ENCODE measurements at places on chromosomes 16 and 17.

- no peak for DNase-seq
Measured at GRCh38 chr16:4383591-4384444, 12.2 kb downstream of the VASN start.

DNA sequence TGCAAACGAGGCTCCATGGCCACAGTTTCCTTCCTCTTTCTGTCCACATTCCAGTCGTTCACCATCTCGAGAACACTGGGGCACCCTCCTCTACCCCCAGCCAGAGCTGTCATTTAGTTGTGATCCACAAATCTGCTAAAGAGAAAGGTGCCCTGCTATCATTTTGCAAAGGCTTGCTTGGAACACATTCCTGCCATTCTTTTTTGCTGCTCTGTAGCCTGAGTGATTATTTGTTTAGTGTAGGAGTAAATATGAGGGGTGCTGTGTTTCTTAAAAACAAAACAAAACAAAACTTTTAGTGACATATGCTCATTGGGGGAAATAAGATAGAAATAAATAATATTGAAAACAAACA, 166.7 kb downstream of the PRKCA start:
- no peak for DNase-seq

DNA sequence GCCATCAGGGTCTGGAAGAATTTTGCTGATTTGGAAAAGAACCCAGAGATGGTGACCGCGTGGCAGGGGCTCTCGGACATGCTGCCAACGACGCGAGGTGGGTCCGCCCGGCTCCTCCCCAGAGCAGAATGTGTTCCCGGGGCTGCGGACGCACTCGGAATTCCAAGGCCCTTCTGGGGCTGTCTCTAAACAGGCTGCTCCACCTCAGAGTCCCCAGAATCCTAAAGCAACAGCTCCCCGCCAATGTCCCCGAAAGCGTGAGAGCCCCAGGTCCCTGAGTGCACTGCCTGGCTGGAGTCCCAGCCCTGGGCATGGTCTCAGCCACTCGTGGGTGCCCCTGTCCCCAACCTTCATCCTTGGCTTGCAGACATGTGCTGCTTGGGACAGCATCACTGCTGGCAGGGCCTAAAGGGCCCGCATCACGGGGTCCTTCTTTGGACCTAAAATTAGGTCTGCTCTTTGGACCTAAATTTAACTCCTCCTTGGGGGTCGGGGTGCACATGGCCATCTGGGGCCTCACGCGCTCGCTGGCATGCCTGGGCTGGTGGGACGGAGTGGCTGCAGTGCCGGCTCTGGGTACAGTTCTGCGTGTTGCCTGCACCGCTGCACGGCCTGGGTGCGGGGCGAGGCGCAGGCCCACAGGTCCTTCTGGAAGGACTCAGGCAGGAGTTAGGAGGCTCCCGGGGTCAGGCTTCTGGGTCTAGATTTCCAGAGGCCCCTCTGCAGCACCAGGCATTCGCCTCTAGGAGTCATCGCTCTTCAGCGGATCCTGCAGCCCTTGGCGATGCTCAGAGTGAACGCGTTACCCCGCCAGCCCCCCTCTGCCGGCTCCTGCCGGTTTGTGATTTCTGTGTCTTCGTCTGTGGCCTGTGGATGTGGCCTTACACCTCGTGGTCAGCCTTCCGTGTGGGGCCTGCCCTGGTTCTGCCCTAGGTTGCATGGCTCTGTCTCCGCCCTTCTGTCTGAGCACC, 41.9 kb upstream of the CHMP6 start:
- DNase-seq = no peak

DNA sequence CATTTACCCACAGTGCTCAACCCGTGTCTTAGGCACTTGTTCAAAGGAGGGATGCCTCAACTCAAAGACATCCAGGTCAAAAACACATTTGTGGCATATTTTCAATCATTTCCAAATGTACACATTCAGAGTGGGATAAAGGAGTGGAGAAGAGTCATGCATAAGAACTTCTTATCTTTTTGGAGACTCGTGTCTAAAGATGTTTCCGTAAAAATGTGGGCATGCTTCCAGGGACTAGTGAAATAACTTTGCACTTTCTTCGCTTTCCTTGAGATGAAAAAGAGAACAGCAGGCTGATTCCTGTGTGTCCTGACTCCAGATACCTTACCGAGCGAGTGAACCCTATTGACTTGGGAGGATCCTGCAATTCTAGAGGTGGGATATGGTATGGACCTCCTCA, 256.6 kb upstream of the KCNJ16 start:
- no peak for DNase-seq

GRCh38 chr17:34991606-34992005, 11.3 kb downstream of the LIG3 start:
- no peak for DNase-seq

GRCh38 chr17:9177212-9177611, 155.9 kb downstream of the NTN1 start:
- no peak for DNase-seq

DNA sequence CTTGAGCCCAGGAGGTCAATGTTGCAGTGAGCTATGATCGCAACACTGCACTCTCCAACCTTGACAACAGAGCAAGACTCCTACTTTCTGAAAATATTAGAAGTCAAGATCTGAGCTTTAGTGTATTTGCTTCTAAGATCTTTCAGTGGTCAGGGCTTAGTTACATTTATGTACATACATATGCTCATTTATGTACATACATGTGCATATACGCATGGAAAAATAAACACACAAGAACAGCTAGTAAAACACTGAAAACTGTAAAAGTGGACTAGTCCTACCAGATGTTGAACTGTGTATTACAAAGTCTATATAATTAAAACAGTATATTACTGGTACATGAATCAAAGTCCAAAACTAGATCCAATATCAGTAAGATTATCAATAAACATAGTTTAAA, 28.3 kb downstream of the PTRH2 start:
- DNase-seq = no peak

- no peak for DNase-seq
Measured at GRCh38 chr16:8554881-8555280, 35.4 kb downstream of the TMEM114 start.

GRCh38 chr17:41588126-41588810, 1.6 kb upstream of the KRT14 start:
- DNase-seq = no peak

GRCh38 chr17:37067555-37068111, 118.9 kb downstream of the AATF start:
- DNase-seq = no peak

DNA sequence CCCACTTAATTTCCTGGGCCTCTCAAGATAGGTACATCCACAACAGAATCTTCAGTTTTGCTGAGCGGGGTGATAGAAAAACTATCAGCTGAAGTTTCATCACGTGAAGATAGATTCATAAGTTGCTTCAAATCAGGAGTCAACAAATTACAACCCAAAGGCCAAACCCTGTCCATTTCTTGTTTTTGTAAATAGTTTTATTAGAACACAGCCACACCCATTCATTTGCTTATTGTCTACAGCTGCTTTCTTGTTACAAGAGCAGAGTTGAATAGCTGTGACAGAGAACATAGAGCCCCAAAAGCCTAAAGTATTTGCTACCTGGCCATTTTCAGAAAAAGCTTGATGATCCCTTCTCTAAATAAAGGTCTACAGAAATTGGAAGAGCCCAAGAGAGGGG, 300.1 kb upstream of the CDH5 start:
- DNase-seq = no peak

GRCh38 chr16:14449790-14450480, 180.1 kb downstream of the PARN start:
- DNase-seq = no peak

GRCh38 chr16:89895482-89896250, 22.3 kb downstream of the TCF25 start:
- no peak for DNase-seq

- DNase-seq = no peak
Measured at GRCh38 chr17:19411631-19412030, 599 bp downstream of the RNF112 start.

GRCh38 chr17:75697651-75698291, 23.5 kb upstream of the ITGB4 start:
- DNase-seq = no peak

- no peak for DNase-seq
Measured at GRCh38 chr16:13864689-13865088, 55.3 kb upstream of the ERCC4 start.

DNA sequence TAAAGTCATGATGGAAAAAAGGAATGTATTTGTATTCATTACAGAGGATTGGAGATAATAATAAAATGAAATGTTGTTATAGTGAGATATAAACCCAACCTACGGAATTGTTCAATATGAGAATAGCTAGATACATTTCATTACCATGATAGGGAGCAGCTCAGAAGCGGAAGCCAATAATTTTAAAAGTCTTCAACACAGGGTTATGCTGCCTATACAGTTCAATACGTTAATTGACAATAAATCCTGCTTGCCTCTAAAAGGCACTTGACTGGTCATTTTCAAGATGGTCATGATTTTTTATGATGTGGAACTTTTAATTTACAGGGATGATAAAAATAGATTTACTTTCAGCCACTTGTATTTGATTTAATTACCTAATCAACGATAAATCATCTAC, 506.8 kb downstream of the TMEM114 start:
- no peak for DNase-seq

GRCh38 chr17:64497565-64498035, 746 bp upstream of the POLG2 start:
- DNase-seq = no peak

DNA sequence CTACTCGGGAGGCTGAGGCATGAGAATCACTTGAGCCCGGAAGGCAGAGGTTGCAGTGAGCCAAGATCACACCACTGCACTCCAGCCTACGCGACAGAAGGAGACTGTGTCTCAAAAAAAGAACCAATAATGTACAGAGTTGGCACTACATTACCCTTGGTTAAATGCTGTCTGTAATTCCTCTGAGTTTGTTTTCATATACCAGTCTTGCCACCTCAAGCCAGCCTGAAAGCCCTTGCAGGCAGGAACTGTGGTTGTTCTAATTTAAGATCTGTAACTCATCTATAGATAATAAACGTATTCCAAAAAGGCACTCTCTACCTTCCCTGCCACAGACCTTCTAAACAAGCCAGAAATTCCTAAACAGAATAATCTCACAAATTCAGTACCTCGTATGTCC, 4.3 kb upstream of the KANSL1 start:
- DNase-seq = no peak

GRCh38 chr17:79214940-79215604, 140.4 kb downstream of the ENGASE start:
- peak; percentile 7 for DNase-seq

DNA sequence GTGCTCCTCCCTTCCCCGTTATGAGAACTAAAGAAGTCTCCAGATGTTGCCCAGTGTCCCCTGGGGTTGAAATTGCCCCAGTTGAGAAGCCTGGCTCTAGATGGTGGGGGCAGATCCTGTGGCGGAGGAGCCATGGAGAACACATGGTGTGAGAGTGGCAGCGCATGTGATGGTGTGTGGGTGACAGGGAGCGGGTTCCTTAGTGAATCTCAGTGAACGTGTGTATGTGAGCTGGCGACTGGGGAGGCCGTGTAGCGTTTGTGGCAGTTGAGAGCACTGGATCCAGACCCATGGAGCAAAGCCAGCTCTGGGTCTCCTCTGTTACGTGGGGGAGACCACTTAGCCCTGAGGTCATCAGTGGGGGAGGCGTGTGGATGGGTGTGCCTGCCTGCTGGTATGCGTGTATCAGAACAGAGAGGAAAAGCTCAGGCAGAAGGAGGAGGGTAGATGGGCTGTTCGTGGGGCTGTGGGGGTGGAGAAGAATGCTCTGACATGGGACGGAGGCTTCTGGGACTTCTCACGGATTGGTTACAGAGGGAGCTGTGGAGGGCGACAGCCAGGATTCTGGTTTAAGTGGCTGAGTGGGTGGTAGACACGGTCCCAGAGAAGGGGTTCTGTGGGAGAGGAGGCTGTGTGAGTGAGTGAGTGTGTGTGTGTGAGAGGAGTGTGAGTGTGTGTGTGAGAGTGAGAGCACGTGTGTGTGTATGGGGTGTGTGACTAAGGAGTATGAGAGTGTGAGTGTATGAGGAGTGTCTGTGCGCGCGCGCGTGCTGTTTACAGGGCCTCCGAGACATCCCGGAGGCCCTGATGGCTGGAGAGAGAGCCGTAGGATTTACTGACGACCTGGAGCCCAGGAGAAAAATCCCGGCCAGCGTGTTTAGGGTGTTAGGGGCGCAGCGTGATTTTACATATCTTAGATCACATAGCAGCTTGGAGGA, 193.8 kb downstream of the SNX29 start:
- no peak for DNase-seq

- no peak for DNase-seq
Measured at GRCh38 chr17:10117581-10118001, 80.8 kb downstream of the GAS7 start.

GRCh38 chr16:69243479-69243878, 56.5 kb downstream of the SNTB2 start:
- DNase-seq = no peak

DNA sequence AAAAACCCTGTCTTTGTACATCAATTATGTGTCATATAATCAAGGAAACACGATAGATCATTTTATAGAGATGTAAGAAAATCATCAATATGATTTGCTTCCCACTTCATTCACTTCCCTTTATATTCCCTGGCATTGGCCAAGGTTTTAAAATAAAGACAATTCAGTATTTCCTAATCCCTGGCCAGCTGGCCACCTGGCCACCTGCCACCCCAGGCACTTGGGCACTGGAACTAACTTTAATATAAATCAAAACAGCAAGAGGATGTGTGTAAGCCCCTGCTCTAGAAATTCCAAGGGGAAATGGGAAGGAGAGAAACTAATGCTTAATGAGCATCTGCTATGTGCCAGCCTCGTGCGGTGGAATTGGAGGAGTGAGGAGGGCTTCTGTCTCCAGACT, 58.6 kb upstream of the TOB1 start:
- DNase-seq = no peak

DNA sequence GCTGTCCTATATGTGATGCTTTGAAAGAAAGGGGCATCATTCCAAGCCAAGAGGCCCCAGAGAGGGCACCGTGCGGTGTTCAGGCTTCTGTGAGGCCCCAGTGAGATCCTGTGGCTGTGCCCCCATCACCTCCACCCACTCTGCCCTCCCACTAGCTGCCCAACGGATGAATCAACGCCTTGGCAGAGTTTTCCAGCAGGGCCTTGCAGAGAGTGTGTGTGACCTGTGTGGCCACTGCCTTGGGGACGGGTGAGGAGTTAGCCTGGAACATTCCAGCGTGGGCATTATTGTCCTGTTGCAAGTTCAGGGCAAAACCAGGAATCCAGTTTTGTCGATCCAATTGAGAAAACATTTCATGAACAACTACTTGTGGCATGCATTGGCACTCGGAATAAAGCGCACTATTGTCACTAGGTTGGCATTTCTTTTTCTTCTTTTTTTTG, 53.7 kb downstream of the SF3B3 start:
- DNase-seq = no peak

DNA sequence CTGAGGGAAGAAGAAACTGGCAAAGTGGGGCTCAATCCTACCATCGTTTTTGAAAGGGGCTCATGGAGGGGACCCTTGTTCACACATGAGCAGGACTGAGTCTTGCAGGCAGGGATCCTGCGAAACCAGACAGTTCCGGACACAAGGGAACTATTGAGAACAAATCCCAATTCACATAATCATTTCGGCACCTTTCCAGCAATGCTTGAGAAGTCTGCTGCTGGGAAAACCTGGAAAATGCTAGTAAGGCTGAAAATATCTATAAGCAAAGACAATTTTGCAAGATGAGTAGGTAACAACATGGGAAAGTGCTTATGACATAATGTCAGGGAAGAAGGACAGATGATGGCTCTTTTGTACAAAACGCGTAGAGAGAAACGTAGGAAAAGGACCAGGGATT, 52.1 kb upstream of the BPTF start:
- DNase-seq = no peak

Measured in NCI-H1092 treated with DMSO at 0.1 percent for 48 hours (cell line).